ENCODE measurements at places on chromosomes 3 and 15. TPM values are rescaled to one million over a fixed set of nuclear protein-coding genes. Genes with fewer than 3 reads are reported as not detected.

RARB gene
- 11.7 TPM for total RNA-seq

DNA sequence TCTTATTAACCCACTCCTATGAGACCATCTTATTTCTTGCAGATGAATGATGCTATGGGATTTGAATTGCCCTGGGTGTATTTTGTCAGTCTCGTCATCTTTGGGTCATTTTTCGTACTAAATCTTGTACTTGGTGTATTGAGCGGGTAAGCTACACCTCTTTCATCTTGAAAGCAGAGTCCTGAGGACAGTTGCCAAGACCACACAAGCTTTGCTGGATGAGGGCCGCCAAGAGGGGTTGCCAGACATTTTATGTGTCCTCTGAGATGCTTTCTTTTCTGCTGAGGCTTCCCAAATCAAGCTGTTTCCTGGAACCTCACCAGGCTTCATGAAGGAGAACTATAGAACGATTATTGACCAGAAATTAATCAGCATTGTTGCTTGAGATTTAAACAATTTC lies 173.2 kb downstream of the CHDH start:
- no peak for DNase-seq

GRCh38 chr3:188578576-188579363 lies 424.8 kb downstream of the LPP start:
- no peak for DNase-seq

BTBD1 gene
- 100 TPM for total RNA-seq

- DNase-seq, result no peak
These were observed 280.0 kb downstream of the IGSF11 start for GRCh38 chr3:118754406-118755252.

DNA sequence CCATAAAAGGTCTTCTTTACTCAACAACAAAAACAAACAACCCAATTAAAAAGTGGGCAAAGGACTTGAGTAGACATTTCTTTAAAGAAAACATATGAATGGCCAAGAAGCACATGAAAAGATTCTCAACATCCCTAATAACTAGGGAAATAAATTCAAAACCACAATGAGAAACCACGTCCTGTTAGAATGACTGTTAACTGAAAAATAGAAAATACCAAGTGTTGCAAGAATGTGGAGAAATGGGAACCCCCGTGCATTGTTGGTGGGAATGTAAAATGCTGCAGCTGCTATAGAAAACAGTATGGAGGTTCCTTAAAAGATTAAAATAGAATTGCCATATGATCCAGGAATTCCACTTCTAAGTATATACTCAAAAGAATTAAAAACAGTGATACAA lies 34.8 kb downstream of the NMNAT3 start:
- no peak for DNase-seq

- DNase-seq, result no peak
These were observed 107.9 kb downstream of the LRTM1 start for GRCh38 chr3:54819946-54820345.

- no peak for DNase-seq
These were observed 19.8 kb downstream of the SCAP start for GRCh38 chr3:47455806-47456452.

RTP3 gene
- total RNA-seq, result not detected

GRCh38 chr3:122858373-122858772 lies 63.5 kb downstream of the SLC49A4 start:
- DNase-seq, result no peak

THRB gene
- 1.5 TPM for total RNA-seq

RASGRP1 gene
- total RNA-seq, result not detected

GRCh38 chr15:64009798-64010261 lies 36.5 kb downstream of the DAPK2 start:
- DNase-seq, result no peak

ETFA gene
- total RNA-seq, result 203 TPM
